ENCODE measurements at places on chromosomes 12 and 14. TPM values are rescaled to one million over a fixed set of nuclear protein-coding genes. Genes with fewer than 3 reads are reported as not detected.

Gene HELB
- 0.41 TPM for polyA plus RNA-seq

Gene RALGAPA1
- polyA plus RNA-seq = 13.3 TPM

Gene SMCO2
- polyA plus RNA-seq = not detected

Gene KRT3
- polyA plus RNA-seq = not detected

Gene ARMH4
- 14.2 TPM for polyA plus RNA-seq

Gene CCDC197
- not detected for polyA plus RNA-seq

Gene OR6C68
- not detected for polyA plus RNA-seq

Gene PDZRN4
- polyA plus RNA-seq = 0.56 TPM

Gene REM2
- 0.77 TPM for polyA plus RNA-seq

Gene IQSEC3
- 6.9 TPM for polyA plus RNA-seq

Gene NTN4
- 71.0 TPM for polyA plus RNA-seq

Gene TAMALIN
- polyA plus RNA-seq = 22.3 TPM

Gene KRT72
- polyA plus RNA-seq = not detected

Gene MYH7
- 1.6 TPM for polyA plus RNA-seq

Gene PRB3
- polyA plus RNA-seq = not detected

Gene RD3L
- not detected for polyA plus RNA-seq

Gene PIK3C2G
- 4.4 TPM for polyA plus RNA-seq
